ENCODE measurements at places on chromosomes 13 and 19.

DNA sequence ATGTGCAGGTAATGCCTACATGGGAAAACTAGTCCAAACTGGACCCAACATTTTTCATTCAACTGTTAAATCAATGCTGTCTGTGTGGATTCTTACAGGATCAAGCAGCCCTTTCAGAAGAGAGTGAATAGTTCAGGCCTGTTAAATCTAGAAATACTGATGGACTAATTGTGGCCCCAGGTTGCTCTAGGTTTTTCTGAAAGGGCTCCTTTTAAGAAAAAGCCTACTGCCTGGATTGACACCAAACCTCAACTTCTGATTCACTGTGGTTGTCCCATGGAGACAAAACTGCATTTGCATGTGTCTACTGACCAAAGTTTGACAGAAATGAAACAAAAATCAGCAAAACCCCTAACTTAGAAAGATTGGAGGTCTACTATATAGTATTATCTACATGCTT lies 437.0 kb downstream of the KLF12 start:
- no peak for DNase-seq

DNA sequence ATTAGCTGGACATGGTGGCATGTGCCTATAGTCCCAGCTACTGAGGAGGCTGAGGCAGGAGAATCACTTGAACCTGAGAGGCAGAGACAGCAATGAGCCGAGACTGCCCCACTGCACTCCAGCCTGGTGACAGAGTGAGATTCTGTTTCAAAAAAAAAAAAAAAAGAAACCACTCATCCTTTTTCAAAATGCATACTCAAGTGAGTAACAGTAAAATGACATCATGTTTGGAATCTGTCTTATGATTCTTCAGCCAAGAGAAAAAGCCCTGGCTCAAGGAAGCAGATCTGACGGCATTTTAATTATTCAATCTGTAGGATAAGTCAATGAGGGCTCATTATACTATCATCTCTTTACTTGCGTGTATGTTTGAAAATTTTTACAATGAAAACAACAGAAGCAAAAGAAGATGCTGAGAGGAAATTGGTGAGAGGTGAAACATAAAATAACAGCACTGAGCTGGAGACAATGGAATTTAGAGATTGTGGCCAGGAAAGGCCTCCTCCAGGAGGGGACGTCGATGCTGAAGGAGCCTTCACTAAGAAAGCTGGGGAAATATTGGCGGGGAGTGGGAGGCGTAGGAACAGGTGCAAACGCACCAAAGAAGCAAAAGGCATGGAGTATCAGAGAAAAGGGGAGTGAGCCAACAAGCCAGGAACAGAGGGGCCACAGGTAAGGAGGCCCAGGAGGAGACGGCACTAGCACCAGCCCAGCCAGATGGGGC lies 12.9 kb upstream of the CCNE1 start:
- no peak for DNase-seq

GRCh38 chr13:33799950-33800592 lies 17.9 kb upstream of the RFC3 start:
- DNase-seq = no peak

DNA sequence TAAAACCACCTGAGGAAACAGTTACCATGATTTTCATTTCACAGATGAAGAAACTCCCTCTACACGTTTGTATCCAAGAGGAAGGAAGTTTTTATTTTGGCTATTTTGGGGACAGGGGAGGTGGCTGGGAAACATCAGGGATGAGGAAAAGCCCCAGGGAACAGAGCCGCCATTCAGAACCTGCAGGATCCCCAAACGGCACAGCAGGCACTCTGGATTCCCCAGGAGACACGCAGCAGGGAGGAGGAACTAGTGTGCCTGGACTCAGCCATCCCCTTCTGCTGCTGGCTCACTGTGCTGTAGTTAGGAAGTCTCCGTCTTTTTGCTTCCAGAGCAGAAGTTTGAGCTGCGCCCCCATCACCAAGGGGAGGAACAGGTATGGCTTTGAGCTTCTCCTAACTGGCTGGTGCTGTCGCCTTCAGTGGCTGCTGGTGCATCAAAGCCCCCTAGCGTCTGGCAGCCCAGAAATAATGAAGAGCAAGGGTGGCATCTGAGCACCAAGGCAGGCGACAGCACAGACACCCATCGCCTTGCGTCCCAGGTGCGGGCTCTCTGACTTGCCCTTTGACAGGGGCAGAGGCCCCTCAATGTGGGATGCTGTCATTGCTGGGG lies 4.2 kb downstream of the NAPA start:
- no peak for DNase-seq

DNA sequence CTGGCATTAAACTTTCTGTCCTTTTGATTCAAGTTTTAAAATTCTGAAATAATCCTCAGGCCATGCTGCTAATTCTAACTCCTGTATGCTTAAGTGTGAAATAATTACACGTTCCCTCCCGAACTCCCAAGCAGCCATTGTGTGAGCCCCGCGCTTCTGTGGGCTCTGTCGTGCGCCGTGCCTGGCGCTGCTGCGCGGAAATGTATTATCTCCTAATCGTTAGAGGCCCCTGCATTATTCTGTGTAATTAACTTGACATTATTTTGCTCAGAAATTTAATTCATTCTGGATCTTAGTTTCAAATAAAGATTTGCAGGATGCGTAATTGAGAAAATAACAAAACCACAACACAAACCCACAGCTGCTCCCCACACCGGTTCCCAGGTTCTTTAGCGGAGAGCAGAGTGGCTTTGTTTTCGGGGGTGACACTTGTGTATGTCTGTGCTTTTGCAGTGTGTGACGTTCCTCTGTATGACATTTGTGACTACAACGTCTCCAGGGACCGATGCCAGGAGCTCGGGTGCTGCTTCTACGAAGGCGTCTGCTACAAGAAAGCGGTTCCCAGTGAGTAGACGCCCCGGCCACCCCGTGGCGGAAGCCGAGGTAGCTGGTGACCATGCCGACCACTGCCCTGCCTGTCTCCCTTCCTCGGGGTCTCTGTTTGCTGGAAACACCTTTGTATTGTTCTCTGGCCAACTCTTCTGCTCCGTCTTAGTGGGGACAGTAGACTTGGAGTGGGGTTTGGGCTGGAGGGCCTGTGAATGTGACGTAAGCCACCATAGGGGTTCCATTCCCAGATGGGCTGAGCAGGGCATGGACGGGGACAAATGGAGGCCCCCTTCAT lies 7.5 kb downstream of the TEX29 start:
- no peak for DNase-seq

- DNase-seq = no peak
Measured at GRCh38 chr13:92044351-92044750, 645.9 kb downstream of the GPC5 start.

DNA sequence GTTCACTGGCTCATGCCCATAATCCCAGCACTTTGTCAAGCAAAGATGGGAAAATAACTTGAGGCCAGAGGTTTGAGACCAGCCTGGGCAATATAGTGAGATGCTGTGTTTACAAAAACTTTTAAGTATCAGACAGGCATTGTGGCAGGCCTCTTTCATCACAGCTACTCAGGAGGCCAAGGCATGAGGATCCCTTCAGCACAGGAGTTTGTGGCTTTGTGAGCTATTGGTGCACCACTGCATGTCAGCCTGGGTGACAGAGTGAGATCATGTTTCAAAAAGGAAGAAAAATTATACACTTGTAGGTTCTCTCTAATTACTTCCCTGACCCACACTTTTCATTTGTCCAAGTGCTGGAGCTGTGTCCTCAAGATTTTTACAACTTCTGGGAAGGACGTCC lies 11.5 kb upstream of the LGALS14 start:
- no peak for DNase-seq

DNA sequence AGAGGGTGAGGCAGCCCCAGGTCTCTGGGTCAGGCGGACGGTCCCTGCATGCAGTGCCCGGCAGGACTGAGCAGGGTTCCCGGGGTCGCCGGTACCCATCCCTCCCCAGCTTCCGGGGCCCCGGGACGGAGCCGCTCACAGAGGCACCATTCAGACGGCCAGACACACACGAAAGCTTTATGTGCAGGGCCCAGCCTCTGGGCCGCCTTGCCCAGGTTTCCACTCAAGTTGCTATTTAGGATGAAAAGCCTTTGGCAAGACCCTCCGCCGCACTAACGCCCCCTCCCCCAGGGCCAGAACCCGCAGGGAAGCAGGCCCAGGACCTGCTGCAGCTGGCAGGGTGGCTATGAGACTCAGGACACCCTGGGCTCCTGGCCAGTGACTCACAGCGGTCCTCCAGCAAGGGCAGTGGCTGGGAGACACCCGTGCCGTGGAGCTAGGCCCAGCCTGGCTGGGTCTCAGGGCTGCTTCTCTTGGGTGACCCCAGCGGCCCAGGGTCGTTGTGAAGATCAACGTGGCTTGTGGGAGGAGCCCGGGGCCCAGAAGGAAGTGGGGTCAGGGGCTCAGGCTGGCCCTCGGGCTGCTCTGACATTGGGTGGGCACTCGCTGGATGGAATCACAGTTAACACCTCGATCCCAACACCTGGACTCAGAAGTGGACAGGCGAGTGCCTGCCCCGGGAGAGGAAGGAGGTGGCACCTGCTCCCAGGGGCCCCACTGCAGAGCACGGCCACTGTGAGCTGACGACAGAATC lies 4.8 kb downstream of the C19orf25 start:
- no peak for DNase-seq

DNA sequence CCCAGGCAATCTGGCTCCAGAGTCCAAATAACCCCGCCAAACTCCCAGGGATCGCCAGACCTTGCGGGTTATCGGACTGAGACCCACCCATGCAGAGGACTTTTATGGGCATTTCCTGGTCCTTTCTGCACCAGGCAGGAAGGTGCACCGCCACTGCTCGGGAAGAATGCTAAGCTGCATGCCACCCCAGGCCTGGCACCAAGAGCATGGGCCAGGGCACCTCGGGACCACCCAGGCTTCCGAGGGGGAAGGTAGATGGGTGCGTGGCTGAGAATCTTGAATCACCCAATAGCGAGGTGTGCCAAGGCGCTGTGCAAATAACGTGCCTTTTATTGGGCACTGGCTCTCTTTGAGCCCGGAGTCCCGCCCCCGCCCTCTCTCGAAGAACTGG lies 422 bp upstream of the ZNF575 start:
- no peak for DNase-seq

DNA sequence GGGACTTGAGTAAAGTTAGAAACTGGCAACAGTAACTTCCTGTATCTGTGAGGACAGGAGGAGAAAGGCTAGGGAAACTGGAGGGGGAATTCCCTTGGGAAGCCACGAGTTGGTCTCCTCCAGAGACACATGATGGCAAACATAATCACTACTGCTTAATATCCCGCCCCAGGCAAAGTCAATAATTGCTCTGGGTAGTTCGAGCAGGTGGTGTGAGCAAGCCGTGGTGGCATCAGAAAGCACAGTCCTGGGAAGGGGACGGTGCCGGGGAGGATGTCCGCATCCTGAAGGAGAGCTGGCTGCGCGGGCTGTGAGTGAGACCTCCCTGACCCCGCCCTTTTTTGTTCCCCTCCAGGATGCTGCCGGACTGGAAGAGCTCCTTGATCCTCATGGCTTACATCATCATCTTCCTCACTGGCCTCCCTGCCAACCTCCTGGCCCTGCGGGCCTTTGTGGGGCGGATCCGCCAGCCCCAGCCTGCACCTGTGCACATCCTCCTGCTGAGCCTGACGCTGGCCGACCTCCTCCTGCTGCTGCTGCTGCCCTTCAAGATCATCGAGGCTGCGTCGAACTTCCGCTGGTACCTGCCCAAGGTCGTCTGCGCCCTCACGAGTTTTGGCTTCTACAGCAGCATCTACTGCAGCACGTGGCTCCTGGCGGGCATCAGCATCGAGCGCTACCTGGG lies 1.4 kb downstream of the FFAR2 start:
- DNase-seq = no peak

GRCh38 chr13:46675016-46675415 lies 121.9 kb downstream of the ESD start:
- DNase-seq = no peak

DNA sequence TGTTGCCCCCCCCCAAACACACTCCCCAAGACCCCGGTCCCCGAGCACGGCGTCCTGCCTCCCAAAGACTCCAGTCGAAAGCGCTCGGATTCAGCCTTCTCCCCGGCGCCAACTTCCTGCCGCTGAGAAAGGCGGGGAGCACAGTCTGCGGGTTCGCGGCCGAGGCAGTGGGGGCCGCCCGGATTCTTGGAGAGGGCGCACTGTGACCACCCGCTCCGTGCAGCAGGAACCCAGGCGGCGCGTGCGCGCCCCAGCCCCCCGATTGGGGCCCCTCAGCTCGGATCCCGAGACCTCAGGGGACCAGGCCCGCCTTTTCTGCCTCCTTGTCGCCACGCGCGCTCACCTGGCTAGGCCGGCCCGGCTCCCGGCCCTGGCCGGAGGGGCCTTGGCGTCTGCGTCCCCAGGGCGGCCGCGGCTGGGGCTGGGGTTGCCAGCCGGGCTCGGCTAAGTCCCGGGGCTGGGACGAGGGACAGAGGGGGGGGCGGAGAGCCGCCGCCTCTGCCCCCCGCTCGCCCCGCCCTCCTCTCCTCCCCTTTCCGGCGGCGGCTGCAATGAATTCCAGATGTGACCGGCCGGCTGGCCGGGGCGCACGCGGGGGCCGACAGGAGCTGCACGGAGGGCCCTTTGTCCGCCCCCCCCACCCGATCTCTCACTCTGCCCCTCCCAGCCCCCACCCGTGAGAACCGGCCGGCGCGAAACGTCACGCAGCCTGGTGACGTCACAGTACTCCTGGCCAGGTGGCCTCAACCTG lies at the start of gene S1PR2:
Gene S1PR2 (minus strand): TSS at position 471 of the 751 bp plus-strand sequence. CDS start 6,426 bp downstream, outside the sequence.
- DNase-seq = peak; percentile 17

DNA sequence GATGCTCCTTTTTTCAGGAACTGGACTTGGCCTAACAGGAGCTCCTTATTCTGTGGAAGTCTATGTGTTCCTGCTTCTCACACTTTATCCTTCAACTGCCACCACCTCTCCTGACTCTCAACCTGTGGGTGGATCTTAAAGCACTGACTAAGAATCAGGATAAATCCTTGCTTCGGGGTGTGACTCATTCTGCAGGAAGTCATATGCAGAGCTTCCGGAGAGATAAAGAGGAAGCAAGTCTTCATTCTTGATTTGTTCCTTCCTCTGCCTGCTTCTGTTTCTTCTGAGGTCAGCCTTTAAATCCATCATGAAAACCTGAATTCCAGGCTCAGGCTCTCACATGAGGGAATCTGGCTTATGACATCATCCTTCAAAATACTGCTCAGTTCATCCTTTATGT lies 137.1 kb upstream of the ATXN8OS start:
- DNase-seq = no peak

- DNase-seq = no peak
Measured at GRCh38 chr13:50829896-50830295, 13.6 kb downstream of the DLEU7 start.

Data from NCI-H187 (cell line).